ENCODE measurements at places on chromosomes 6 and 20.
A peak's percentile ranks its signal among the peaks of the same experiment; 100 is the strongest.

- peak; percentile 96 for DNase-seq
Observed at GRCh38 chr6:137811916-137812553, 55.0 kb upstream of the TNFAIP3 start.

- no peak for DNase-seq
Observed at GRCh38 chr6:4939241-4939640, 64.6 kb downstream of the RPP40 start.

DNA sequence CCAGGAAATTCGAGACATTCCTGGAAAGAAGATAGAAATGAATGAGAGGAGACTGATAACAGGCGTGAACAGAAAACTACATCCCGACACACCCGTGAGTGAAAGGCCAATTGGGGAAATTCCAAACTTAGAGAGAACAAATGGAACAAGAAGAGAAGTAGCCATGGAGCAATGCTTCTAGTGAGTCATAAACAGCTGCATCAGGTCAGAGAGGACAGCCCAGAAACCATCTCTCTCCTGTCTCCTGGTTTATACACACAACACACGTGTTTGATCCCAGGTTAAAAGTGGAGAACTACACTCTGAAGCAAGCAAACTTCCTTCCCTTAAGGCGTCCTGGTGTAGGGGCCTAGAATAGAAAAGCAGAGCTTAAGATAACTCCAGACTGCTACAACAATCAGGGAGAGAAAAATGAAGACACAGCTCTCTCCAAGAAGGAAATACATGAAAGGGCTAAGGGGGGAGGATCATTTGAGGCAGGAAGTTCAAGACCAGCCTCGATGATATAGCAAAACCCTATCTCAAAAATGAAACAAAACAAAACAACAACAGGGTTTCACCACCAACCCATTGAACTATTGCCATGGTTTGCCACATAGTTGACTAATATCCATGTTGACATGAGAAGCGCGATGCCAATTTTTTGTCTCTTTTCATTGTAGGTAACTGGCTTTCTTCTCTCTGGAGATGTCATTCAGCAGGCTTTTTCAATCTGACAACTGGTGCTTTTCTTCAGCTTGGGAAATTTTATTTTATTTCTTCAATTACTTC, 26.9 kb downstream of the NRN1 start:
- peak; percentile 91 for DNase-seq

DNA sequence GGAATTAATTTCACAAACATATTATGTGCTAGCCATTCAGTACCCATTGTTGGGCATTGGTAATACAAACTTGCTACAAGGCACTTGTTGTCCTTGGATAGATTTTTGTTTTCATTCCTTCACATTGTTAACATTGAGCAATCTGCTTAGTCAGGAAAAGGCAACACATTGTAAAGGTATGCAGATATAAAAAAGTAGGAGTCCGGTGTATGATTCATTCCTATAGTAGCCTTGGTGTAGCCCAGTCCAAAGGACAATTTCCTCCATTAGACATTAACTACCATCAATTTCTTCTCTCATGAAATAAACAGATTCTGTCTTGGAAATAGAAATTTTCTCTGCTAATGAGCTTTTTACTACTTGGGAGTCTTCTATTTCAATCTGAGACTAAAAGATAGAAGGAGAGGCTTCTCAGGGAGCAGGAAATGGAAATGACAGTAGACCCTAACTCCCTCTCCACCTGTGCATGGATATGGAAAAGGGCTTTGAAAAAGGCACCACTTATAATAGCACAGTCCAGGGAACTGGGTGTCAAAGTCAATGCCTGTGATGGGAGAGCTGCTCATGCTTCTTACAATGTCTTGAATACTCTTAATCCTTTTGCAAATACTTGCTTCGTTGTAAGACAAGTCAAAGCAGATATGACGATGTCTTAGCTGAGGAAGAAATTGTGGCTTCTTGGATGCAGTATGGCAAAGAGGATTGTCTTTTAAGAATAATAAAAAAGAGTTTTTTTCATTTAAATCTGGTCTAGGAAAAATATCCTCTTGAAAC, 369.4 kb upstream of the CITED2 start:
- no peak for DNase-seq

DNA sequence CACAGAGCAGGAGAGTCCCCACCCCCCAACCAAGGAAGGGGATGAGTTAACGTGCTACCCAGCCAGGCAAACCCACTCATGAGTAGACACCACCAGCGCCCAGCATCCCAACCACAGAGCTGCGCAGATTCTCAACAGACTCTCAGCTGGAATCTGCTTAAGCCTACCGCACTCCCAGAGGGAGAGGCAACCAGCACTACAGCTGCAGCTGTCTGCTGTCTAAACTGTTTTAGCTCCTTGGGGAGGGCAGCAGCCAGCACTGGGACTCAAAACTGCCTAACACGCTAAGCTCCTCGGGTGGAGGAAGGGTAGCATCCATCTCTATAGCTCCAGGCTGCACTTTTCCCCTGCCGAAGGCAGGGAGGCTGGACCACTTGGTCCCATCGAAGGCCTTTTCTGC, 539.8 kb downstream of the EPHA7 start:
- no peak for DNase-seq

GRCh38 chr20:61042506-61043385, 209.3 kb upstream of the CDH4 start:
- DNase-seq: no peak

GRCh38 chr6:7150381-7151064, 42.8 kb downstream of the RREB1 start:
- no peak for DNase-seq

DNA sequence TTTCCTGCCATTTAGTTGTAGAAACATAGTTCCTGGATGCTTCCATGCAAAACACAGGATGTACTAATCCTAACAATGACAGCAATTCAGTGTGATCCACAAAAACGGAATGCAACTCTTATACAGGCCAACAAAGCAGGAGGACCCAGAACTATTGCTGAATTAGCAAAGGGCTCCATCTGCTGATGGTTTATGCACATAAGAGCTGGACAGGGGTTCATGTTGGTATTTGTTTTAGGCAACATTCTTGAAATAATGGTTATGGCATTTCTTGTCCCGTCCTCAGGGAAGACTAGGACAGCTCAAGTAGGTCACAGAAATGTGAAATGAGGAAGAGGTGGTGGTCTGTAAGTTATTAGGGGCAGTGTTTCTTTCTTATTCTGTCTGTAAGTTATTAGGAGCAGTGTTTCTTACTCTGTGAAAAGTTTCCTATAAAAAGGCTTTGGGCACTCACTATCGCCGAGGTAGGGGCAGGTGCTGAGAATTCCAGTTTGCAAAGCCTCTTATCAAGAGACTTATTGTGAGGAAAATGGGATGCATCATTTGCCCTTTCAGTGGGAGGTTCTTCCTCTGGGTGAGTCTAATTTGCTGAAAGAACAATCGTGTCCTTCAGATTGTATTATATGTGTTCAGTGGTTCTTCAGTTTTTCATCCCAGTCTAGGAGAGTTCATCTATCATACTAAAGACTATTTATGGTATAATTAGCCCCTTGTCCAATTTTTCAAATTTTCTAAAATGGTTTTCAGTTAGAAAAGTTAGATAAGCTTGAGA, 171.1 kb downstream of the MCHR2 start:
- peak; percentile 28 for DNase-seq

DNA sequence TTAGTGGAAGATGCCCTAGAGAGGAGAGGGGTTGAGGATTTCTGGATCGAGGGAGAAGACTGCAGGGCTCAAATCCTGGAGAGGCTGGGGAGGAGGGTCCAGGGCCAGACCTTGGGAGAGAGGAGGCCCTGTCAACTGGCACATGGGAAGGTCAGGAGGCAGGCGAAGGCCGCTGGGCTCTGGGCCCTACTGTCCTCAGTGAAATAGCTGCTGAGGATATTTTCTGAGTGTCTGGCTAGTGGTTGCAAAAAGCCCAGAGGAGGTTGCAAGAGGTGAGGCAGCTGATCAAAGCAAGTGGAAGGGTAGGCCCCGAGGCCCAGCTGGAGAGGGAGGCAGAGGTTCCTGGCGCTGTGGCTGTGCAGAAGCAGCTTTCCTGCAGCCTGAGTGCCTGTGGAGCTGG, 103.4 kb upstream of the MLN start:
- no peak for DNase-seq

DNA sequence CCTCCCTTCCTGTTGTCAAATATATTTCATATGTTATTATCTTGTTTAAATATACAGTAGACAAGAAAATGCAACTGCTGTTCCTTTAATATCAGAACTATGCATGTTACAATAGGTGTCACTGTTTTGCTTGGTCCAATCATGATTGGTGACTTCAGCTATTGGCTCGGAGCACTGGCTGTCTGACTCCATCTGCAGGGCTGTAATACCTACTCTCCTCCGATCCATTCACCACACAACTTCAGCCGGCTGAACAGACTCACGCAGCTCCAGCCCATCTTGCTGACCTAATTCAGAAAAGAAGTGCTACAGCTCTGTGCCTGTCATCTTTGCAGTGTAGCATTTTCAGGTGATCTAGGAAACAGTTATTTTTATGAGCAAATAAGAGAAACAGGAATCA, at the start of gene BTBD3:
BTBD3 (plus strand) TSS at position 231 of the 400 bp plus-strand sequence. CDS start 383 bp downstream, outside the sequence.
- DNase-seq: no peak
